ENCODE measurements at places on chromosomes 7 and 10.

DNA sequence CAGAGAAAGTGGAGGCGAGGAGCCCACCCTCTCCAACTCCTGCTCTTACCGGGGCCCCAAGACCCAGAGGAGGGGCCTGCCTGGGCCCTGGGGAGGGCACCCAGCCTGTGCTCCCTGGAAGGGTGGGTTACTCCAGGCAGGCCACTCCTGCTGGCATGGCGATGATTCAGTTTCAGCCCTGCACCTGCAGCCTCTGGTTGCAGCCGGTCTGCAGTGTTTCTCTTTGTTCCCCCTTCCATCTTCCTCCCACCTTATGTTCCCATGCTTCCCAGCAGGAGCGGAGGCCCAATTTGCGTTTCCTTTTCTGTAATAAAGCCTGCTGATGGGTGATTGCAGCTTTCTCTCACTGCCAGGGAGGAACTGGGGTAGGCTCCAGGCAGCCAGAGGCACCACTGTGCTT is 53.2 kb upstream of the FAM20C start:
- DNase-seq: no peak

DNA sequence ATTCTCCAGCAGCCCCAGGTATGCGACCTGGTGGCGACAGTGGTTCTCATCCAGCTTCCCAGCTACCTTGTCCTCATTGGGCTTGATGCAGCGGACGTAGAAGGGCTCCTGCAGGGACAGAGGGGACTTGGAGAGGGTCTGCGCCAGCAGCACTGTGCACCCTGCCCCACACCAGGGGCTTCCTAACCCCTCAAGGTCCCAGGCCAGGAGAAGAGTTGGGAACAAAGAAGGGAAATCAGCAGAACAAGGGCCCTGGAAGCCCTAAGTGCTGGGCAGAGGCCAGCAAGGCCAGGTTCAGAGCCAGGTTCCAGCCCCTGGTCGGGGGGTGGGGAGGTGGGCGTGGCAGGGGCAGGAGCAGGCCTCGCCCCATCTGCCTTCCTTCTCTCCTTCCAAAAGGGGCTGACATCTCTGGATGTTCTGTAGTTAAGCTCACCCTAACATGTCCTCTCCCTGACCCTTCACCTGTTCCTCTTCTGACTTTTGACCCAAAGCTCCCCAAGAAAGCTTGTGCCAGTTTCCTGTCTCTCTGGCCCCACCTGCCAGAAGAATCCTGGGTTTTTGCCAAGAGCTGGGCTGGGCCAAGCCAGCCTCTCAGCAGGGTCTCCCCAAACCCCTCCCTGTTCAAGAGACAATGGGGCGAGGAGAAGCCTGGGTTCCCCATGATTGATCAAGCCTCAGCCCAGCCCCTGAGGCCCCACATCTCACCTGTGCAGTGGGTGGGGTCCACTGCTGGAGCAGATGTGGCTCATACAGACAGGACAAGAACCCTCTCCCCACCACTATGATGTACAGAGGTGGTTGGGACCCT is 11.9 kb downstream of the MYO1G start:
- DNase-seq: no peak

- no peak for DNase-seq
Measured at GRCh38 chr10:108861181-108861754, 1062.0 kb downstream of the XPNPEP1 start.

DNA sequence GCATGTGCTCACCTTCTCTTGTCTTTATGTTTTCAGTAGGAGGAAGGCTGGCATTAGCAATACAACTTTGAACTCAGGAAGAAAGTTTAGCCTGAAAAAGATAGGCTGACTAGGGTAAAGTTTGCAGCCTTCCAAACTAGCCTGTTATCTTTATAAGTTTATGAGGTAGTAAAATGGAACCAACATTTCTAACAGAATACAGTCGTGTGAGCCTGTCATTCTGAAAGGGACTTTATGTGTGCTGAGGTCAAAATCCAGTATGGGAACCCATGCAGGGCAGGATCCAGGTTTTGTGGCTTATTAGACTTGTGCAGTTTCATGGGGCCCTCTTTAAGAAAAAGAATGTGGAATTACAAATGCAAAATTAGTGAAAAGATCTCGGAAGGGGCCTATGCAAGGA is 201.0 kb upstream of the PRPS1L1 start:
- DNase-seq: no peak

DNA sequence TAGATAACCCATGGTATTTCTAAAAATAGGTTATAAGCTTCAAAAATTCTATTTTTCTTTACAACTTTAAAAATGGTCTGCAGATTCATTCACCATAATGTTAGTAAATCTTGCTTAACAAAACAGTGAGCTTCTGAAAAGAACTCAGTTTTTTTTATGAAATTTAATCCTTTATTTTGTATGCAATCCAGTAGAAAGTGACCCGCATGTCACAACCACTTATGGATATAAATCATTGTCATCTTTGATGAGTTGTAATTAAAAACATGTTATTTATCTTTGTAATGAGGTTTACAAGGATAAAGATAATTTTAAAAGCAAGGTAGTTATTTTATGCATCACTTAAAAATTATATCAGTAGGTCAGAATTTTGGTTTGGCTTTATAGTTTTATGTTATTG is 173.5 kb upstream of the SEMA3A start:
- DNase-seq: no peak

DNA sequence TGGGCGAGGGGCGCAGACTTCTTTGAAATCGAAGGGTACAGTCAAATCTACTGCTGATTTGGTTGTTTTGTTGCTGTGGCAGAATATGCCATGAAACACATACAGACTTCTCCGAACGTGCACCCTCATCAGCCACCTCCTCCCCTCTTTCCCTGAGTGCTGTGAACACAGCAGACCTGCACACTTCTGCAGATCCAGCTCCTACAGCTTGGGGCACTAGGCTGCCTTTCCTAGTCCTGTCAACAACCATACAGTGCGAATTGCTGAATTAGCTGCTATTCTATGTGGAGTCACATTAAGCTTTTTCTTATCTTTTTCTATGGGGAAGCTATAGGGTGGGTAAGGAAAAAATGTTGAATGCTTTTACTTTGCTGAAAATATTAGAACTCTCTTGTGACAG is 57.5 kb downstream of the COL17A1 start:
- peak; percentile 29 for DNase-seq

GRCh38 chr10:35639728-35640401 is 2.2 kb downstream of the FZD8 start:
- DNase-seq: no peak

DNA sequence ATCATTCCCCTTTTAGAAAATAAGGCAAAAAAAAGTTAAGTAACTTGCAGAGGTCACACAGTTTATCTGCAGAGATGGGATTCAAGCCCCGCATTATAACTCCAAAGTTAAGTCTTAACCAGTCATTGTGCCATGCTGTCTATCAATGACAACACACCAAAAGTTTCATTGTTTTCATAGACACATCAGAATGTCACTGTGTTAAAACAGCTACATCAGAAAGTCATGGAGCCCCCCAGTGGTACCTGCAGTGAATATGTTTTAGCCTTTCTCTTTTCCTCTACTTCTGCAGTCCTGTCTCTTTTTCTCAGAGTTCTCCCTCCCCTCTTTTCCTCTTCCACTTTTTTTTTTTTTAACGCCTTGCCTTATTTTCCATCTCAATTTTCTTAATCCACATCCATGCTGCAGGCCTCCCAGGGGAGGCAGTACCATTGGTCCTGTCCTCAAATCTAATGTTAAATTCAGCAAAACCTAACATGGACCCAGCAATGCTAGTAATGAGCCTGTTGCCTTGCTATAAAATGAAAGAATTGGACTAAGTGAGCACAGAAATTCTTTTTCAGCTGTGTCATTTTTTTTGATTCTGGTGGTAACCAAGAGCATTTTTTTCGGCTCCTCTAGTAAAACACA is 3.8 kb upstream of the NRCAM start:
- DNase-seq: peak; percentile 4

DNA sequence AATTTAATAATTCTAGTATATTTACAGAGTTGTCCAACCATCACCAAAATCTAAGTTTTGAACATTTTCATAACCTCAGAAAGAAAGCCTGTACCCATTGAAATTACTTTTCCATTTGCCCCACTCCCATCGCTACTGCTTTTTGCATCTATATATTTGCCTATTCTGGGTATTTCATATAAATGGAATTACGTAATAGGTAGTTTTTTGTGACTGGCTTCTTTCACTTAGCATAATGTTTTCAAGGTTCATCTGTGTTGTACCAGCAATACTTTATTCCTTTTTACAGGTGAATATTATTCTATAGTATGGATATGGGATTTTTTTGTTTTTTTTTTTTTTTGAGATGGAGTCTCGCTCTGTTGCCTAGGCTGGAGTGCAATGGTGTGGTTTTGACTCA is 22.6 kb downstream of the KIF11 start:
- DNase-seq: no peak

All from HCT116 (cell line).